CD4-positive, alpha-beta T cell treated with Interleukin-21 for 1 hour (primary cell): ENCODE measurements at places on chromosomes 3 and 15.
A peak's percentile ranks its signal among the peaks of the same experiment; 100 is the strongest.

- DNase-seq: no peak
These were observed 132.7 kb upstream of the RGMA start for GRCh38 chr15:93221759-93222158.

GRCh38 chr15:93900476-93901400 is 330.6 kb upstream of the MCTP2 start:
- no peak for DNase-seq

DNA sequence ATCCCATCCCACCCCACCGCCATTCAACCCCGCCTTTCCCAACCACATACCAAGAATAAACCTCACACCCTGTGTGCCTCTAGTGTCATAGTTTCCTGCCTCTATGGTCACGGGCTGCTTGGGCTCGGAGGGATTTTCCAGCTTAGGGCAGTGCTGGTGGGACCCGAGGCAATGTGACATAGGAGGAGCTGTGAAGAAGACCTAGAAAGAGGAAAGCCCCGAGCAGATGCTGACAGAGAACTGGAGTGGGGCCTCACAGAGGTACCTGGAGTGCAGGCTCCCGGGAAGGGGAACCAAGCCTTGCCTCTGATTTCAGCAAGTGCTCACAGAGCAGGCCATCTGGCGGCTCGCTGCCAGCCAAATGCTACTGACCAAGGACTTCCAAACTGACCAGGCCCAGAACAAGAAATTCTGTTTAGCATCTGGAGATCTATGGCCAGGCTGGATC is 27.5 kb downstream of the BHLHE40 start:
- peak; percentile 90 for DNase-seq

DNA sequence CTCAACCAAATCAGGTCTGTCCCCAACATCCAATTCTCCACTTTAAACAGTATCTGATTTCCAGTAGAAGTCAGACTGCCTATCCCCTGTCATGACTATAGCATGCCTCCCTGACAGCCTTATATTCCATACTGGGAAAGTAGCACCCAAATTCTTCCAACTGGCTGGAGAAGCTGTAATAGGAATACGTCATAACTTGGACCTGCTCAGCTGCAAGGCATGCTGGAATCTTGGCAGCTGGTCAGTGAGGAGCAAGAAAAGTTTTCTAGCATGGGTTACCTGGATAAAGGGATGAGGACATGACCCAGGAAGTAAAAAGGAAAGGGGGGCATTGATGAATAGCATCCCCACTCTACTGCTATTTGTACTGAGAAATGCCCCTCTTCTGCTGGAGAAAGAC is 8.9 kb downstream of the SEMA5B start:
- DNase-seq: no peak

DNA sequence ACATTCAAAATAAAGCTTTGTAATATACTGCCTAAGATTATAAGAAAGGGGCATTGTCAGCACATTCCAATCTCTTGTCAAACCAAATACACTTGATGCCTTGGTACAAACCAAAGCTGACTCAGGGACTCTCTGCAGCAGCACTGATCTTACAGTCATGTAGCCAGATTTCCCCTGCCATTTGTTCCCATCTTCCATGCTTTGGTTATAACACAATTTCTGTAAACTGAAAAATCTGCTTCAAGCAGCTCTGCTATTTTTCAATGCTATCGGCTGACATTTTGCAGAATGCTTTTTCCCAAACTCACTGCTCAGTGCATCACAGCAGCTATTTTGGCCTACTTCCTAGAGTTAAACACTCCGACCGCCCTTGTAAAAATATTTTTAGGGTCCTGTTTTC is 18.2 kb downstream of the PLOD2 start:
- no peak for DNase-seq

DNA sequence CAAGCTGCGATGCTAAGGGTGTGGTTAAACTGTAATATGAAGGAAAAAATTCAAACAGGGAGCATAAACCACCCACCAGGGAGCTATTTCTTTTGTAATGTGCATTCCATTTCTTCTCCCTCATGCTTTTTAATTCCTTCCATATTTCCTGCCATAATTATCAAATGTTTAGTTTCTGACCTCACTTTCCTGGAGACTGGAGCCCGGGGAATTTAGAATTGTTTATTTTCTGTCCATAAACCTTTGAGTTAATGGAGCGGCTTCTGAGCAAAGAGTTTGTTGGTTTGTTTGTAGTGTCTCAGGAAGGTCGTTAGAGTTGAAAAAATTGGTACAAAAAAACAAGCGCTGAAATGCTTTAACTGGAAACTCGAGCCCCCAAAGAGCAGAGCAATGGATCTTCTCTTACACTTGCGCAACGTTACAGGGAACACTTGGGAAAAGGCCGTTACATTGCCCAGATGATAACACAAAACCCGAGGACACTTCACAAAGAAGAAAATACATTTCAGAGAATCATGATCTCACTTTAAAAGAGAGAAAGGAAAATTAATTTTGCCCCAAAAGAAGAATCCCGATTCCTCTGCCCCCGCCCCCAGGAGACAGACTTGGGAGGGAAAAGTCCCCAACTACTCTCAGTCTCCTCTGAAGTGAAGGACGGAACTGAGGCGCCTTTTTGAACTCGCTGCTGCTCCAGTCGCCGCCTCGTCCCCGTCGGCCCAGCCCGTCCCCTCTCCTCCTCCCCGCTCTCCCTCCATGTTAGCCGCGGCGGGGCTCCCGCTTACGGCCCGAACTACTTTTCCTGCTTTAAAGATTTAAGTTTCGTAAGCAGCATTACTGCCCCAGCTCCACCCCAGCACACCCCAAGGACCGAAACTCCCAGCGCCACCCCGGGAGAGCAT is 842 bp downstream of the FSTL1 start:
- no peak for DNase-seq

- no peak for DNase-seq
These were observed 40.9 kb upstream of the RNU6-1 start for GRCh38 chr15:67880651-67881182.

- DNase-seq: no peak
These were observed 1.8 kb upstream of the CCR9 start for GRCh38 chr3:45884368-45885201.

DNA sequence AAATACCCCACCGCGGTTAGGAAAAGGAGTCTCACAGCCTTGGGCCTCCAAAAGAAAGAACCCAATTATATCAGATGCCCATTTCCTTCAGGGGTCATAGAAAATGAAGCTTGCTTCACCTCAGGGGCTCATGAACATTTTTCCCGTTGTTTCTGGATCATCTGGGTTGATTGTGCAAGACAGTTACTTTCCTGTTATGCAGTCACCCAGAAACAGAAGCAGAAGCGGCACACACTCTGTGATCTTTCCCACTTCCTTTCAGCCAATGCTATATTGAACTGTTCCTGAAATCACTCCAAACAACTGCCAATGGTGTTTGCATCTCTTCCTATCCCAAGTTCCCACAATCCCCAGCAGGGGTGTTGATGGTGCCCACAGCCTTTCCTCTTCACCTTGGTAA is 295.6 kb upstream of the RASGRP1 start:
- no peak for DNase-seq

DNA sequence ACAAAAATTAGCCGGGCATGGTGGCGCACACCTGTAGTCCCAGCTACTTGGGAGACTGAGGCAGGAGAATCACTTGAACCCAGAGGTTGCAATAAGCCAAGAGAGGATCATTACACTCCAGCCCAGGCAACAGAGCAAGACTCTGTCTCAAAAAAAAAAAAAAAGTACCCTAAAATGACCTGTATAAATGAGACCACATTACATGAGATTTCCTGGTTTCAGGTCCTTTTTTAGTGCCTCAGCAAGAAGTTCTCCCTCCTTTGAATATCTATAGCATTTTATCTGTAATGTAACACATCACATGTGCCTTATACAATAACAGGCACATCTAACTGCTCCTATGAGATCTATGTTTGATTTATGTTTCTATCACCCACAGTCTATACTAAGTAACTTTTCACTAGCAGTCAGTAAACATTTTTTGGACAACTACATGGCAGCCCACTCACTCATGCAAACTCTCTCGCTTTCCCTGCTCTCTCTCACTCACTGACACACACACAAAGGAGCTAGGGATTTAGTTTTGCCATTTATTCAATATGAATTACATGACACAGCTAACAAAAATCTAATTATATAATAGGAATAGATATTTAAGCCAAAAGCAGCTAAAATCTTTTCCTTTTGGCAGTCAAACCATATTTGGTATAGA is 34.1 kb downstream of the ADAM10 start:
- DNase-seq: no peak
